Substantia nigra (tissue), 51 donors: ENCODE measurements at places on chromosomes 2 and 18.

DNA sequence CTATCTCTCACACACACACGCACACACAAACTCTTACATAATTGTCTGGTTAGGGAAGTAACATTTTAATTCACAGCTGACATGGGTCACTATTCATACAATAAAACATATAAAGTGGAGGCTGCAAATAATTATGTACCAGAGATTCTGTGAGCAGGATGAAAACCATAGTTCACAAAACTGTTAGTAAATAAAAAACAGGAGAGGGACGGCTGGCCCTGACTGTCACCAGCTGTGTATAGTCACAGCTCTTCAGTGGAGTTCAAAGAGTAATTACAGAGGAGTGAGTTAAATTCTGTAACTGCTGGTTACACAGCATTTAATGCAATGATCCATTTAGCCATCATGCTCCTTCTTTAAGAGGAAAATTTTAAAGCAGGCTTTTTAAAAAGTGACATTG is 76.9 kb downstream of the NRXN1 start:
- DNase-seq, result no peak

- no peak for DNase-seq
Measured at GRCh38 chr2:126908721-126909177, 10.1 kb downstream of the TEX51 start.

GRCh38 chr18:10776493-10776892 is 250.7 kb downstream of the NAPG start:
- DNase-seq, result no peak

DNA sequence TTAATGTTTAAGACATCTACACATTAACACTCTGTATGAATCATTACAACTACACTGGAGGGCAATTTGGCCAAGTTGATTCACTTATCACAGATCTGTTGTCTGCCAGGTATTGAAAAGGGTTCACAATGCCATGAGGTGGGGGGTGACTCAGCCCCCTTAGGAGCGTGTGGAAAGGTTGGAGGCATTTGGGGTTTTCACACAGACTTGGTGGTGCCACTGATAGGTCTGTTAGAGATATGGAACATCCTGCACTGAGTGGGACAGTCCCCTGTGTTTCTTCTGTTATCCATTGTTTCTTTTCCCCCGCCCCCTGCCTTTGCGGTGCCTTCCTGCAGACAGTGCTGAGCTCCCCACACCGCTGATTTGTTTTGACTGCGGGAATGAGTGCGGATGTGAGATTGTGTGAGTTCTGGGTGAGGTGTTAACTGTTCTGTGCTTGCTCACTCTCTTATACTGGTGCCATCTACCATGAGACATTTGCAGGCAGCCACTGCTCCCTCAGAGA is 9.3 kb upstream of the TSN start:
- DNase-seq, result no peak

- no peak for DNase-seq
Measured at GRCh38 chr18:23563377-23564043, 22.8 kb downstream of the NPC1 start.

- no peak for DNase-seq
Measured at GRCh38 chr2:85162746-85163301, 29.6 kb downstream of the TCF7L1 start.

- DNase-seq, result peak; percentile 40
Measured at GRCh38 chr2:48530033-48530811, at the start of gene STON1. STON1 (plus strand) TSS chr2:48530154; CDS start chr2:48580634, 50,480 bp downstream.

GRCh38 chr2:23219666-23220065 is 165.3 kb upstream of the KLHL29 start:
- no peak for DNase-seq

GRCh38 chr2:180367815-180368214 is 360.7 kb upstream of the CWC22 start:
- no peak for DNase-seq

DNA sequence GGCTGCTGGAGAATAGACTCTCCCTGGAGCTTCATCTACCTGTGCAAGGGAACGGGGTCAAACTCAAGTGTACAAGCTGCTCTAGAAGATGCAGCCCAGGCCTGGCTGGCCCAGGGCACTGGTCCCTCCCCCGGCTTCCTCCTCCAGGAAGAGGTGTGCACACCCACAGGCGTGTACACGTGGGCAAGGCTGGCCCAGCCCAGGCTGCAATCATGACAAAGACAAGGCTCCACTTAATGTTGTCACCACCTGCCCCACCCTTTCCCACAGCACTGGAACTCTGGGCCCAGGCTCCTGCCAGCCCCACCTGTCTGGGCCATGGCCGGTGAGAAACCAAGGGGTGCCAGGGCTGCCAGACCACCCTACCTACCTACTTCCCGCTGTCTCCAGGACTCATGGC is 29.6 kb upstream of the ALPP start:
- no peak for DNase-seq

DNA sequence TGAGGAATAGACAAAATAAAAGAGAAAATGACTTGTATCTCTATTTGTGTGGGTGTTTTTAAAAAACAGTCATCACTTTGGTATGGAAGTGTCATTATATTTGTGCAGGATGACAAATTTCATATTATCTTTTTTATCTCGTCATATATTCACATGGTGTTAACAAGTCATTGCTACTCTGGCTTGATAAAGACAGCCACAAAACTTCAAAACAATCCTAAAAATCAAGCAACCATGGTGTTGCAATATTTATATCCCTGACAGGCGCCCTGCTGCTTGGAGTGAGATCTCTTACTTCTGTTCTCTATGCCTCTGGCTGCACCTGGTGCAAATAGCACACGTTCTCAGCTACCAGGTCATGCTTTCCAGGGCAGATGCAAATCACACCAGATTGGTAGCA is 278.0 kb upstream of the EPHA4 start:
- no peak for DNase-seq

DNA sequence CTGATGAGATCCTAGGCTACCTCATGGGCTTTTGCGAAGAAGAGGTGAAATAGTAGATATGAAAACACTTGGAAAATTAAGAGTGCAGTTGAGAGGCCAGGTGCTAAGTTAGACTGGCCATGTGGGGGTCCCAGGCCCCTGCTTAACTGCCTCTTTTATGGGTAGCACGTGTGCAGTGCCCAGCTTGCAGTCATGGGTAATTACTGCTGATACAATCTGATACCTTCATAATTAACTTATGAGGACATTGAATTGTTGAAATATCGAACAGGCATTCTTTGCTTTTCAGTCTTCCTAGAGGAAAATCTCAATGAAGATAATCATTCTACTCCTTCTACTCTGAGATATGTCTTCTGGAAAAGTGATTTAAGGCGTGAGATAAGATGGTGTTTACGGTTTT is 11.6 kb downstream of the TRAF3IP1 start:
- DNase-seq, result no peak

DNA sequence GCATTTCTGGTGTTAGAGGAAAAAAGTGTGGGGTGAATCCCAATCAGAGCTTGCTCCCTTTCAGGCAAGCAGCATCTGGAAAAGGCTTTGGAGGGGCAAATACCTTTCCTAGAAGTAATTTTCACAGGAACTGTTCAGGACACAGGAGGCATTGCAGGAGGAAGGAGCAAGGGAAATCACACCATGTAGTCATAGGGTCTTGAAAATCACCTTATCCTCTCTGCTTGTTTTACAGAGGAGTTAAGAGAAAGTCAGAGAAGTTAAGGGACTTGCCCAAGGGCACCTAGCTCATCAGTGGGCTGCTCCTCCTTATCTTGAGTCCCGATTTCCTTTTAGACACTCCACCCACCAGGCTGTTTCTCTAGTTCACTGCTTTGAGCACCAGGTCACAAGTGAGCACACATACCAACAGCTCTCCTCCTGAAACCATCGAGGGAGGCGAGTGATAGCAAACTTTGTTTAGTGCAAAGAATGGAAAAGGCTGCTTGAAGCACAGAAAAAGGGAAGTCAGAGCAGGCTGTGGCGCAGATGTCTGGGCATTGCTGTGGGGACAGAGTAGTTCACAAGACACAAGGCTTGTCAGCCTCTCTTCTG is 89.2 kb upstream of the CXCR4 start:
- DNase-seq, result no peak

DNA sequence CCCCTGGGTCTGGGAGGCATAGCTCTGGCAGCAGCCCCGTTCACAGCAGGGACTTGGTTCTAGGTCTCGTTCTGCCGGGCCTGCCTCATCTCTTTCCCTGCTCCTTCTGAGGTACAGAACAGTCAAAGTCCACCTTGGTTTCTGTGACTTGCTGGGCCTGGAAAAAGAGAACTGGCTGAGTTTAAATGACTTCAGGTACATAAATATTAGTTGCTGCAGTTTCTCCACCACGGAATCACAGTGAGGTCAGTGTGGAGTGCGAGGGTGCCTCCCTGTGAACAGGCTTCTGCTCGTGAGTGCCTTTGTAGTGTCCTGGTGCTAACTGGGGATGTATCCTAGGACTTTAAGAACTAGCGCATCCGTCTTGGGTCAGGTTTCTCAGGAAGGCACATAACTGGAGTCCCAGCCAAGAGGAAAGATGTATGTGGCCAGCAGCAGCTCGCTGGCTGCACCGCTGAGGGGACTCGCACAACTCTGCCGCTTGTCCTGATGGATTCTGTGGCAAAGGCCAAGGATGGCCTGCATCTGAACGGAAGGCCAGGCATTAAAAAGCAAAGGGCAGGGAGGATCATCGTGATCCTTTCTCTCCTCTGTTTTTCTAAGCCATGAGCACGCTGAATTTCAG is 188.6 kb downstream of the SH3RF3 start:
- DNase-seq, result no peak
